ENCODE measurements at places on chromosomes 11 and 22.
A peak's percentile ranks its signal among the peaks of the same experiment; 100 is the strongest.

DNA sequence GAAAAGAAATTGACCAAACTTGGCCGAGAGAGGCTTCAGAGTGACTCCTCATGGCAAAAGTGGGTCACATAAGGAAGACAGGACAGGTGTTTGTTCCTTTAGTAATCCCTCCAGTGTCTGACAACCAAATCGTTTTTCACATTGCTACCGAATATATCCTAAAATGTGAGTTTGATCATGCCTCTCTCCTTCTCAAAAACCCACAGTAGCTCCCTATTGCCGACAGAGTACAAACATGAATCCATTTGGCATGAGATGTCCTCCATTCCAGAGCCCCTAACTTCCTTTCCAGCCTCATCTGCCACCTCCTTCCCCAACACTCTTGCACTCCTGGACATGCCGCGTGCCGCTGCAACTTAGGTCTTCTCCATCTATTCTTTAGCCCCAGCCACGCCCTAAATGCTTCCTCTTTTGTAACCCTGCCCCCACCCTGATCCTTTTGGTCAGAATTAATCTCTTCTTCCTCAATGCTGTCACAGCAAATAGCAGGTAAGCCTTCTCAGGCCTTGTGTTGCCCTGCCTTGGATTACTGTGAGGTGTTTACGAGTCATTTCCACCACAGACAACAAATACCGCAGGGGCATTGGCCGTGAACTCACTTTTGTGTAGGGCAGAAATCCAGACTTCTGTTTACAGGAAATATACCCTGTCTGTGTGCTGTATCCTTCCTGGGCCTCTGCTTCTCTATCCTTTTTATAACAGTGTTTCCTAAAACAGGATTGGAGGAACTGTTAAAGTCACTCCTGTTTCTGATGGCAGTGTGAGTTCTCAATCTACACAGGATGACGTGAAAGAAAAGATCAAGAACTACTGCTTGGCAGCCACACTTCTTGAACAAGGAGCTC is 66.0 kb upstream of the FTH1 start:
- peak; percentile 41 for DNase-seq

GRCh38 chr22:47929073-47929472 is 1166.6 kb downstream of the TBC1D22A start:
- no peak for DNase-seq

- DNase-seq, result peak; percentile 29
Measured at GRCh38 chr22:42116848-42117424, 13.7 kb downstream of the CYP2D6 start.

DNA sequence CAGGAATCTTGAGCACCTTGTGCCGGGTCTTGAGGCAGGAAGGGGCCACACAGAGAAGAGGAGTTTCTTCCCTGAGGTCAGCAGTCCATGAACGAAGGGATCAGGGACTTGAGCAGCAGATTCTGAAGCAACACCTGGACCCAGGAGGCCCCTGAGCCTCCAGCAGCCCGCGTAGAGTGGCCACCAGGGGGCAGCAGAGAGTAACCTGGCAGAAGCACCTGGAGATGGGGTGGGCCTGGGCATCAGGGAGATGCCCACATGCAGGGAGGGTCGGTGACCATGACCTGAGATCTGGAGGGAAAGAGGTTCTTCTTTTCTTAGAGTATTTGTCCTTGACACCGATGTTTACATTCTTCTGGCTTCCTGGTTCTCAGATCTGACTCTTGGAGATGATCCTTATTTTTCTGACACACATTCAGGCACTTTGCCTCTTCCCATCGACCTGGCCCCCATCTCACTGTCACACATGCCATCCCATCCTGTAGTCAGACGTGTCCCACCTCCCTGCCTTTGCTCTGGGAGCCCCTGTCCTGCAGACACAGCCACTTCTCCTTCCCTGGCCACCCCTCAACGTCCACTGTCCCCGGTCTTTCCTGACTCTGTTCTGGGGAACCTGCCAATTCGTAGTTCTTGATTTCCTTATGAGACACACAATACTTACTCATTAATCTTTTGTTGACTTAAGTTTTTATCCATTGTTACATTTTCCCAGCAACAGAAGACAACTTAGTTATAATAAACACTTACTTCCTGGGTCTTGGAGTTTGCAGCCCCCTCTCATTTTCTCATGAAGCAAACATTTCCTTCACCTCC is 66.5 kb downstream of the GGTLC2 start:
- DNase-seq, result peak; percentile 82

- no peak for DNase-seq
Measured at GRCh38 chr11:32184723-32185376, 94.0 kb downstream of the RCN1 start.
